Astrocyte of the spinal cord (primary cell): ENCODE measurements at places on chromosomes 16 and 17.
A peak's percentile ranks its signal among the peaks of the same experiment; 100 is the strongest.

- DNase-seq: no peak
Observed at GRCh38 chr16:24731722-24732419, 2.4 kb downstream of the TNRC6A start.

GRCh38 chr17:38587203-38587602 lies 18.5 kb downstream of the SRCIN1 start:
- no peak for DNase-seq

GRCh38 chr17:65345261-65346005 lies 208.3 kb downstream of the RGS9 start:
- peak; percentile 89 for DNase-seq

DNA sequence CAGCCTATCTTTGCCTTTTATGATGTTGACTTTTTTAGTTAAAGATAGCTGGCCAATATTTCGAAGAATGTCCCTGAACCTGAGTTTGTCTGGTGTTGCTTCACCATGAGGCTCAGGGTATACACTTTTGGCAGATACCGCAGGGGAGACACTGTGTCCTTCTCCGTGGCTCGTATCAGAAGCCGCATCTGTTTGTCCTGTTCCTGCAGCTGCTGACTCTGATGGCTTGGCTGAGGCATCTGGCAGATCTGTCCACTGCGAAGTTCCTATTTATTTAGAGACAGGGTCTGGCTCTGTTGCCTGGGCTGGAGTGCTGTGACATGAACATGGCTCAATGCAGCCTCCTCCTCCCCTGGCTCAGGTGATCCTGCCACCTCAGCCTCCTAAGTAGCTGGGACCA lies 93.5 kb downstream of the CRISPLD2 start:
- no peak for DNase-seq

- DNase-seq: no peak
Observed at GRCh38 chr17:50944902-50945720, 79.0 kb upstream of the TOB1 start.

DNA sequence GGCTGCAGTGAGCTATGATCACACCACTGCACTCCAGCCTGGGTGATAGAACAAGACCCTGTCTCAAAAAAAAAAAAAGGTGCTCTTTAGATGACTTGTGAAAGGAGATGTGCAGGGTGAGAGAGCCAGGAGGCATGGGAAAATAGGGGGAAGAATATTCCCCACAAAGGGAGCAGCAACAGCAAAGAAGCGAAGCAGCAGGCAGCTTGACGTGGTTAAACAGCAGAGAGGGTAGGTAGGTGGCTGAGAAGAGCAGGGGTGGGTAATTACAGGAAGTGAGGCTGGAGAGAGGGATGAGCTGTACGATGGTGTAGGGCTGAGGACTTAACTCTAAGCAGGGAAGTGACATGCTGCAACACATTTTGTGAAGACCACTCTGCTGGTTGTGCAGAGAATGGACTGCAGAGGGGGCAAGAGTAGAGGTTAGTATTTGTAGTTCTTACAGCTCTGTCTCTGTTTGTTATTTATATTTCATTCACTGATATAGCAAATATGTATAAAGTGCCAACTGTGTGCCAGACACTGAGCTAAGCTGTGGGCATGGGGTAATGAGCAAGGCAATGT lies 1.6 kb downstream of the HEATR3 start:
- peak; percentile 66 for DNase-seq
